ENCODE measurements at places on chromosomes 4 and X.

DNA sequence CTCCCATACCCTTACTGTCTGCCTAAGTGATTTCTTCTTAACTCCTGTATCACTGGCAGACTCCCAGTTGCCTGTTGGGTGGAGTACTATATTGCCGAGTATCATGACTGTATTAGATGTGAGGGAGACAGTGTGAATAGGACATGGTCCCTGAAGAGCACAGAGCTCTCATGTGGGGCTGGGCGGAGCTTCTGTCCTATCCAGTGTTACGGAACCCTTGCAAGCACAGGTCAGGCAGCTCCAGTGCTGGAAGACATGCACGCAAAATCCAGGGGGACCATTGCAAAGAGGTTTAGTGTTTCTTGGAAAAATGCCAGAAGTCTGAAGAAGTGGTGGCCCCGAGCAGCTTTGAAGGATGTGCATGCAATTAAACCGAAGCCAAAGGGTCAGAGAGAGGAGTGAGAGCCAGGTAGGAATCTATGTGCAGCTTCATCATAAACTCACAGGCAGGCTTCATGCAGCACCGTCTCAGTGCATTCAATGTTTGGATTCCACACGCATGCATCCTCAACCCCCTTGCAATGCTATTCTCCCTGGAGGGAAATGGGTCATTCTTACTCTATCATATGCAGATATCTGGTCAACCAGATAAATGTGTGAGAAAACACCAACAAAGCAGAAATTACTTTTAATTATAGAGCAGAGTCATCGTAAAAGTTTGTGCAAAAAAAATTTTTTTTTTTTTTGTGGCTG is 49.7 kb upstream of the DHRSX start:
- DNase-seq, result no peak

GRCh38 chr4:54872261-54872660 is 214.5 kb downstream of the KIT start:
- DNase-seq, result no peak

GRCh38 chr4:78784236-78784865 is 8.2 kb downstream of the BMP2K start:
- no peak for DNase-seq

DNA sequence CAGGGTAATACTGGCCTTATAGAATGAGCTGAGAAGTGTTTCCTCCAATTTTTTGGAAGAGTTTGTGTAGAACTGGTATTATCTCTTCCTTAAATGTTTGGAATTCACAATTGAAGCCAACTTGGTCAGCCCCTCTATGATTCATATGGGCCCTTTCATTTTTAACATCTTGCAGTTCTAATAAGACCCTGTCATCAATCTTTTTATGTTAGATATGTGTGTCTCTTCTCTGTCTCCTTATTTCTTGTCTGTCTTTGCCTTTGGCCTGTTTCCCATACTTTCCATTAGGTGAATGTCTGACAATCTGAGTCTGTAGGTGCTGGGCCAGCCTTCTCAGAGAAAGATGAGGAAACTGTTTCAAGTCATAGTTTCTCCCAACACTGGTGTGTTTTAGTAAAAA is 88.7 kb downstream of the SLC16A2 start:
- DNase-seq, result no peak

DNA sequence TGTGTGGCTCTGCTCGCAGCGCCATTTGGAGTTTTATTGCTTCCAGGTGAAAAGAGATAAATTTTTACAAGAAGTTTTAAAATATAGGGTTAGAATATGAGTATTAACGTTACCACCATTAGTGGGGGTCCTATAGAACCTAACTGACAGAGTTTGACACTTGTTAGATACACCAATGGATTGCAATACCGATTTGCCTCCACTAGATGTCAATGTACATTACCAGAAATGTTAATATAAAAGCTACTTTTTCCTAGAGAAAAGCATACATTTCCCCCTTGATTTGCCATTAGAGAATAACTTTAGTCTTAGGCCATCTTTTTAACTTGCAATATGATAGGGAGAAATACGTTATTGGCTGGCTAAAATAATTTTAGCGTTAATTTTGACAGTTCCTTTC is 108.4 kb downstream of the LINC00632 start:
- peak; percentile 10 for DNase-seq

Data from HFF-Myc (cell line).